ENCODE measurements at places on chromosomes 12 and 14.

GRCh38 chr12:65649126-65649525 is 175.2 kb upstream of the HMGA2 start:
- no peak for DNase-seq

DNA sequence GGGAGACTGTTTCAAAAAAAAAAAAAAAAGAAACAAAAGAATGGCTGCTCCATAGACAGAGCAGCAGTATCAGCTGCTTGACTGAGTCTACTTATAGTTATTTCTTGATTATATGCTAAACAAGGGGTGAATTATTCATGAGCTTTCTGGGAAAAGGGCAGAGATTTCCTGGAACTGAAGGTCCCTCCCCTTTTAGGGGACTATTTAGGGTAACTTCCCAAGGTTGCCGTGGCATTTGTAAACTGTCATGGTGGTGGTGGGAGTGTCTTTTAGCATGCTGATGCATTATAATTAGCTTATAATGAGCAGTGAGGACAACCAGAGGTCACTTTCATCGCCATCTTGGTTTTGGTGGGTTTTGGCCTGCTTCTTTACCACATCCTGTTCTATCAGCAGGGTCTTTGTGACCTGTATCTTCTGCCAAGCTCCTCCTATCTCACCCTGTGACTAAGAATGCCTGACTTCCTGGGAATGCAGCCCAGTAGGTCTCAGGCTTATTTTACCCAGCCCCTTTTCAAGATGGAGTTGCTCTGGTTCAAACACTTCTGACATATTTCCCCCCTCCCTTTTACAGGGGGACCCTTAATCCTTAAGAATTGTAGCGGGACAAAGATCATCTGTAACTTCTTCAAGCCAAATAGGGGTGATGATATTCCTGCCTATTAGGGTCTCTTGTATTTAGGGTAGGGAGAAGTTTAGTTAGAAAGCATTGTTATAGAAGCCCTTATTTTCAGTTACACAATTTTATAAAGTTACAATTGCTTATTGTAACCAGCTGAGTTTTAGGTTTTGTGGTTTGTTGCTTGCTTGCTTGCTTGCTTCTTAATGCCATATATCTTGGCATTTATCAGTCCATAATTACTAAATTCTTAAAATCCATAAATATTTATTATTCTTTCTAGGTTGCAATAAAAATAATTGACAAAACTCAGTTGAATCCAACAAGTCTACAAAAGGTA is 42.5 kb downstream of the MARK3 start:
- DNase-seq = no peak

DNA sequence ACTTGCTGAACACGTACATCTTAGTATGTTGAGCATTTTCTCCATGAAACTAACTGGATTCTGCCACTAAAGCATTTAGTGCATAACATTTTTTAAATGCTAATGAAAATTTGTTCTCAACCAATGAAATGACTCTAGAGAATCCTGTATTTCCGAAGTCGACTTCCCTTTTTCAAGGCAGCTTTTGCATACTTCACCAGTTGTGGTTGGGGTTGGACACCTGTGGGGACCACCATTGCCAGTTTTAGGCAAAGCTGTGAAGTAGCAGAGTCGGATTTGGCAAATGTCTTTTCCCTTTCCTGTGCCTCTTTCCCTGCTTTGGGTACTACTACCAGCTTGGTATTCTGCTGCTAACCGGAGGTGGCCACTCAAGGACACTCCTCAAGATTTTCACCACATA is 349.2 kb downstream of the BCAT1 start:
- no peak for DNase-seq

- DNase-seq = no peak
These were observed 86.5 kb downstream of the PIWIL1 start for GRCh38 chr12:130423991-130424857.

DNA sequence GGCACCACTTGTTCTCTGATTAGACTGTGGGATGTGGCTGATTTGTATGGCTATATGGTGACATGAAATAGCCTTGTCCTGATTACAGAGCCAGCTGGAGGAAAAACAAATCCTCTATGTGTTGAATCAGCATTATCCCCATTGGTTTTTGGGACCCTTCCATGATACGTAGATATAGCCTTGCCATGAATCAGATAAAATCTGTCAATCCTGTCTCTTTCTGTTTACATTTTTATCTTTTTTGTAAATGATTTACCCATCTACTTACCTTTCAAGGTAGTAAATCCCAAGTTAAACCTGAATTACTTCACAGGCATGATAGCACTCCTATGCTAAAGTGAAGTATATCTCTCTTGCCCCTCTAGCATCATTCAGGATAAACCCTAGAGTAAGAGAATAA is 789.3 kb downstream of the TMTC2 start:
- DNase-seq = no peak

DNA sequence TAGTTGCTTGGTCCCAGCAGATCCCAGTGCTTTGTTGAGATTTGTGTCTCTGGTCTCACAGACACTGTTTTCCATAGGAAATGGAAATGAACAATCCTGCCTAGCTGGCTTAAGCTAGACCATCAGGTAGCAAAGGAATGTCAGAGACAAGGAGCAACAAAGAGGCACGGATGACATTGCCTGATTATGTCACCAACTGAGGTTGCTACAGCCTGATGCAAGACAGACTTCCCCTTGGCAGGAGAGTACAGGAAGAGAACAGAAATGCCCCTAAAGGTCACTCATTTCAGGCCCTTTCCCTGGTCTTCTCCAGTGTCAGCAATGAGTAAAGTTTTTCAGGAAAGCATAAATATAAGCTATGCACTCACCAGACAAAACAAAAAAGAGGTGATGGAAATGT is 2.0 kb upstream of the PRB2 start:
- no peak for DNase-seq

DNA sequence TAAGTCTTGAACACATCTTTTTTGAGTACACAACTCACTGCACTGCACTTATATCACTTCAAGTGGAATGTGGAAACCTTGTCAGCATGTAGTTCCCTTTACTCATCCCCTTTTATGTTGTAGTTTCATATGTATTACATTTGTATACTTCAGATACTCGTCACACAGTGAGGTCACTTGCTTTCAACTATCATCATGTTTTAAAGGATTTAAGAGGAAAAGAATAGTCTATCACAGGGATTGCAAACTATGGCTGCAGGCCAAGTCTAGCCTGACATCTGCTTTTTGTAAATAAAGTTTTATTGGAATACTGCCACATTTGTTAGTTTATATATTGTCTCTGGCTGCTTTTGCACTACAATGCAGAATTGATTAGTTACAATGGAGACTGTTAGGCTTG is 24.3 kb downstream of the CNOT2 start:
- DNase-seq = no peak

DNA sequence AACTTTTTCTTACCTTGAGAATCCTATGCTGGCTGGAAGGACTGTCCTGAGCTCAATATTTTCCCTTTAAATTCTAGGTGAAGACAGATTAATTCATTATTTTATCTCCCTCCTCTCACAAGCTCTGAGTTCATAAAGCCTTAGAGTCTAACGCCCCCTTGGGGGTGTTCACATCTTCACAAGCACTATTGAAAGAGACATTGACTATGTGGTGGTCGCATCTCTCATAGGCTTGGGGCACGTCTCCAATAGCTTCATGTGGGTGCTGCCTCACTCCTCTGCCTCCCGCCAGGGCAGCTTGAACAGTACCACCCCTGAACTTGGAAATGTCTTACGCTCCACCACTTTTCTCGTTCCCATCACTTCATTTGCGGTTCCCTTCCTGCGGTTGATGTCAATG is 106.2 kb downstream of the UNC79 start:
- no peak for DNase-seq
